ENCODE measurements at places on chromosomes 5 and 9.
A peak's percentile ranks its signal among the peaks of the same experiment; 100 is the strongest.

- DNase-seq, result peak; percentile 48
These were observed 72.3 kb upstream of the STARD4 start for GRCh38 chr5:111584651-111585050.

DNA sequence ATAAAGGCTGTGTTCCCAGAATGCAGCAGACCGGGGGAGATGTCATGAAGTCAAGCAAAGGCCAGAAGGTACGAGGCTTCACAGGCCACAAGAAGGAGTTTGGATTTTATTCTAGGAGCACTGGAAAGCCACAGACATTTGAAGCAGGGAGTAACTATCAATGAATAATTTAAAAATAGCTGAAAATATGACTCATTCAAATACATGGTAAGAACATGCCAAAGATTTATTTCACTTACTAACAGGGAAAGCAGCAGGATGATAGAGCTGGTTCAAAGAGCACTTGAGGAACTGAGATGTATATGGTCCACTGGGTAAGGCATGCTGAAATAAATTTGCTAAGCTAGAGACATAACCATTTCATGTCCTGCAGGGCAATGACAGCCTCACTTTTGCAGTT is 53.2 kb downstream of the MSX2 start:
- DNase-seq, result peak; percentile 33

DNA sequence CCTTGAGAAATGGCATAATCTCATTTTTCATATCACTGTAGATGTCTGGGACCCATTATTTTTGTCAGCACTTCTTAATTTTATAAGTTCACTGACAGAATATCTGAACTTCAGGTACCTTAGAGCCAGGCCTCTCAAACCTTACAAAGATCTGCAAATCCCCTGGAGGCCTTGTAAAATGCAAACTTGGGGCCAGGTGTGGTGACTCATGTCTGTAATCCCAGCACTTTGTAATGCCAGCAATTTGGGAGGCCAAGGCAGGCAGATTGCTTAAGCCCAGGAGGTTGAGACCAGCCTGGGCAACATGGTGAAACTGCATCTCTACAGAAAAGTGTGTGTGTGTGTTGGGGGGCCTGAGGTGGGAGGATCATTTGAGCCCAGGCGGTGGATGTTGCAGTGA is 30.8 kb downstream of the RASGRF2 start:
- no peak for DNase-seq

- no peak for DNase-seq
These were observed 4.8 kb downstream of the FAM151B start for GRCh38 chr5:80492741-80493140.

- DNase-seq, result no peak
These were observed 3.8 kb downstream of the AQP3 start for GRCh38 chr9:33443464-33444154.

GRCh38 chr5:5025774-5026408 is 114.2 kb upstream of the ADAMTS16 start:
- DNase-seq, result no peak

DNA sequence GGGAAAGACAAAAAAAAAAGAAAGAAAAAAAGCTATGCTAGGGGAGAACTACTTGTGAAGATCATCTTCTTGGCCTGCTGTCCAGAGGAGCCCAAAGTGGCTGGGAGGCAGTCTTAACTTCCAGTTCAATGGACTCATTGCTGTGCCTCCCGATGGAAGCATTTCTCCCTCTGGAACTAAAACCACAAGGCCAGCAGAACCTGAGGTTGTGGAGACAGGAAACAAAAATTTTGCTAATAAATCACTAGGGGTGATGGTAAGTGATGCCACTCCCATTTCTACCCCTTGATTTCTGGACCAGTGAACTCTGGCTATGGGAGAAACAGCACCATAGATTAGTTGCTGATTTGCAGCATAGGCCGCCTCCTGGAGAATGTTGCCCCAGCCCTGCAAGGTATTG is 123.4 kb upstream of the NFIL3 start:
- peak; percentile 23 for DNase-seq
